ENCODE measurements at places on chromosomes 4 and X. TPM values are rescaled to one million over a fixed set of nuclear protein-coding genes. Genes with fewer than 3 reads are reported as not detected.

DNA sequence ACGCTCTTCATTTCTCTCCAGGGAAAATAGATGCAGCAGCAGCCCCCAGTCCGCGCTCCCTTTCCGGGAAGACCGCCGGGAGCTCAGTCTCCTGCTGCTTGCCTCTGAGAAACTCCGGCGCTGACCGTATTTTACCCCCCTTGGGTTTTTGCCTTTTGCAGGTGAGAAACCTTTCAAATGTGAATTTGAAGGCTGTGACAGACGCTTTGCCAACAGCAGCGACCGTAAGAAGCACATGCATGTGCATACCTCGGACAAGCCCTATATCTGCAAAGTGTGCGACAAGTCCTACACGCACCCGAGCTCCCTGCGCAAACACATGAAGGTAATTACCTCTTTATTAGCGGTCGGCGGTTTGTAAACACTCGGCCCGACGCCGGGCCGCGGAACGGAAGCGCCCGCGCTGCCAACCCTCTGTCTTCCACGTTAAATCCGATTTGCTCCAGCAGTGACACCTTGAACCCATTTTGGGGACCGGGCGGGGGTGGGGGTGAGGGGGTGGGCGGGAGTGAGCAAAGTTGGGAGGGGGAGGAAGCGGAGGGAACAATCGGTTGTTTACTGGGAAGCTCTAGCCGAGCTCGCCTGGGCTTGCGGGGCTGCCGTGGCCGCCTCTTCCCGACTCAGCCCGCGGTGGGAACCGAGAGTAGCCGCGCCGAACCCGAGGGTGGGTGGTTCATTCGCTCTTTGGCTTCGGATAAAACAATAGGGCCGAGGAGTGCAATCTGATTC lies 3.0 kb downstream of the ZIC3 start:
- no peak for DNase-seq

- no peak for DNase-seq
These were observed 4.6 kb upstream of the PCYT1B start for GRCh38 chrX:24651783-24652182.

GRCh38 chr4:6944301-6945051 lies 34.9 kb downstream of the TBC1D14 start:
- DNase-seq = no peak

DNA sequence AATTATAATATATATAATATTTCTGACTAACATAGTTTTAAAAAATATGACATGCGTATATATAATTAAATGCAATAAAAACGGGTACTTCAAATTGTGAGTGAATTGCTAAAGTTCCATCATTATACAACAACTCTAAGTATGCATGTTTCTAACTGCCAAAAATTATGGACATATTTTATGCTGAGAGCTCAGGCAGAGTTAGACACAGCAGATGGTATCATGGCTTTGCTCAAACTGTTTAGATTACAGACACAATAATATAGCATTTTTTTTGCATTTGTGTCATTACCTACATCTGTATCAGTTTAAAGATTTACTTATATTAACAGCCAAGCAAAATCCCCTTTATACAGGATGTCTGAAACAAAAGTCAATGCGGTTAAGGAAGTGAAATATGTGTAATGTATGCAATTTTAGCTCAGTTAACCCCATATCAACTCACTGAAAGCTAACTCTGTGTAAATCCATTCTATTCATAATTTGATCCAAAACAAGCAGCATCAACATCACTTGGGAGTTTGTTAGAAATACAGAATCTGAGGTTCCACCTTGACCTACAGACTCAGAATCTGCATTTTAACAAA lies 119.1 kb upstream of the CNKSR2 start:
- no peak for DNase-seq

- DNase-seq = no peak
These were observed 262.8 kb downstream of the DKK2 start for GRCh38 chr4:106773076-106773905.

Gene GAB1
- polyA plus RNA-seq = 48.2 TPM
